ENCODE measurements at places on chromosomes 3 and 15.

DNA sequence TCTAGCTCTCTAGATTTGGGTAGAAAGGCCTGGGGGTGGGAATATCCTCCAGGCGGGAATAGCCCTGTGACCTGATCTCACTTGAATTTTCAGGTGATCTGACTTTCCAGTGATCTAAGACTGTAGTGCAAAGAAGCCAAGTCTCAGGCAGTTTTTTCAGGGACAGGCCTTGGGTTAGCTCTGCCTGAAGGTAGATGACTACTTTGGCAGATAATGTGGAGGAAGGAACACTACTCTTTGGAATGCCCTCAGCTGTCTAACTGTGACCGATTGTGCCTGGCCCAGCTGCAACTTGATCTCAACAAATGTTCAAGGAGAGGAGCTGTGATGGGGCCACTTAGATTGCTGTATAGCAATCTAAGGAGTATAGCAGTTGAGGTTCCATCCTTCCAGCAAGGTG is 193.7 kb downstream of the TCF12 start:
- no peak for DNase-seq

- no peak for DNase-seq
Observed at GRCh38 chr3:11513817-11514135, 129.9 kb downstream of the VGLL4 start.

DNA sequence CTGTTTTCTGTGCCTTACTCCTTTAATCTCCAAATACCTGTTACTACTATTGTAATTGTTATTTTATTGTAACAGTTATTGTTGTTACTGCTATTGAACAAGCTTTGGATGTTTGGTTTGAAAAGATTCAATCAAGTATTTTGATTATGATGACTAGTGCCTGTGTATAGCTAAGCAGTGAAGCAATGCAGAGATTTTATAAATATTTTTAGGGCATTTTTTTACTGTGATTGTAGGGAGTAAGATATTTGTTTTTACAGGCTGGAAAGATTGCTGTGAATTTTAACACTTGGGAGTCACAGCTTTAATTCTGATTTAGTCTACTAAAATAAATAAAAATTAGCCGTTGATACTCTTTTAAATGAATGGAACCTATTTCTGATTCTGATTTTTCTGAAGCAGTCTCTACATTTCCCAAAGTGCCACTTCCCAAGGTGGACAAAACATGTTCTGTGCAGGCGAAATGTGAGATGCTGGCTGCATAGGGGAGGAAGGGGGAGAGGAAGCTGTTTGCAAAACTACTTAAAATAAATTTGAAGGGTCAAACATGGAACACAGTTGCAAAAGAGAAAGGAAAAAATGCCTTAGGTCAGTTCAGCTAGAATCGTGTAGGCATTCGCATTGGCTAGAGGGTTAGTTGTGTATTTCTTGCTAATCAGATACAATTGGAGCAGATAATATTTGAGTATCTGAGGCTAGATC is 25.7 kb downstream of the EEFSEC start:
- no peak for DNase-seq

GRCh38 chr3:124532071-124532470 is 198.2 kb upstream of the UMPS start:
- DNase-seq, result no peak

GRCh38 chr15:50890751-50891150 is 17.7 kb upstream of the AP4E1 start:
- no peak for DNase-seq

DNA sequence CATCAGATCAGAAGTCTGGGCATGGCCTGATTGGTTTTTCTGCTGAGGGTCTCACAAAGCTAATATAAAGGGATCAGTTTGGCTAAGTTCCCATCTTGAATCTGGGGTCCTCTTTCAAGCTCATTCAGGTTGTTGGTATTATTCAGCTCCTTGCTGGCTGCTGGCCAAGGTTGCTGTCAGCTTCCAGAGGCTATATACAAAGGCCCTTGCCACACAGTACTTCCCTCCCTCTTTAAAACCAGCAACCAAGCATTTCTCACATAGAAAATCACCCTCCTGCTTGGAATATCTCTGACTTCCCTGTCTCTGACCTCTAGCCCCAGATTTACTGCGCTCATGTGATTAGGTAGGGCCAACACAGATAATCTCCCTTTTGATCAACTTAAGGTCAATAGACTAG is 442.9 kb downstream of the ERC2 start:
- no peak for DNase-seq

GRCh38 chr3:186044427-186044826 is 64.5 kb downstream of the ETV5 start:
- DNase-seq, result no peak

- no peak for DNase-seq
Observed at GRCh38 chr15:75360391-75360790, 8.0 kb downstream of the MAN2C1 start.

DNA sequence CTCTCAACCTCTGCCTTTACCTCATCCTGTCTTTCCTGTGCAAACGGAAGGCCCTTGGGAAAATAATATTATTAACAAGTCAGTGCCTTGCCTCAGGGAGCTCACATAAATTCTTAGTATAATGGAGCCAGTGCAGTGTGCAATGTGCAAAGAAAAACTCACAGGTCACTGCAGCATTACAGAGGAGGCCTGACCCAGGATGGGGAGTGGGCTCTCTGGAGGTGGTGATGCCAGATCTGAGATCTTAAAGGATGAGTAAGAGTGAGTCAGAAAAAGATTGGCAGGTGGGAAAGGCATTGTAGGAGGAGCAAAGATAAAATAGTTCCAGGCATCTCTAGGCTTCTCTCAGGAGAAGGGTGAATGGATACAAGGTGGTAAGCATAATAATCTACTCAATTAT is 185.6 kb upstream of the ADAMTS9 start:
- DNase-seq, result no peak

GRCh38 chr3:186614597-186615483 is 2.0 kb downstream of the AHSG start:
- peak; percentile 74 for DNase-seq

- no peak for DNase-seq
Observed at GRCh38 chr15:75350601-75351361, 3.9 kb downstream of the NEIL1 start.

GRCh38 chr3:140441006-140441405 is 236.9 kb upstream of the TRIM42 start:
- no peak for DNase-seq

- no peak for DNase-seq
Observed at GRCh38 chr15:69731581-69731980, 279.0 kb downstream of the RPLP1 start.

GRCh38 chr3:59313365-59313764 is 263.5 kb upstream of the CFAP20DC start:
- no peak for DNase-seq

- DNase-seq, result no peak
Observed at GRCh38 chr3:48423241-48423882, 6.5 kb downstream of the PLXNB1 start.

- no peak for DNase-seq
Observed at GRCh38 chr15:58241872-58242271, 103.7 kb downstream of the AQP9 start.

- no peak for DNase-seq
Observed at GRCh38 chr3:168371846-168372245, 276.1 kb upstream of the GOLIM4 start.

- DNase-seq, result no peak
Observed at GRCh38 chr15:69237718-69238117, 61.0 kb upstream of the PAQR5 start.

- no peak for DNase-seq
Observed at GRCh38 chr3:126517986-126518778, 609 bp upstream of the UROC1 start.

DNA sequence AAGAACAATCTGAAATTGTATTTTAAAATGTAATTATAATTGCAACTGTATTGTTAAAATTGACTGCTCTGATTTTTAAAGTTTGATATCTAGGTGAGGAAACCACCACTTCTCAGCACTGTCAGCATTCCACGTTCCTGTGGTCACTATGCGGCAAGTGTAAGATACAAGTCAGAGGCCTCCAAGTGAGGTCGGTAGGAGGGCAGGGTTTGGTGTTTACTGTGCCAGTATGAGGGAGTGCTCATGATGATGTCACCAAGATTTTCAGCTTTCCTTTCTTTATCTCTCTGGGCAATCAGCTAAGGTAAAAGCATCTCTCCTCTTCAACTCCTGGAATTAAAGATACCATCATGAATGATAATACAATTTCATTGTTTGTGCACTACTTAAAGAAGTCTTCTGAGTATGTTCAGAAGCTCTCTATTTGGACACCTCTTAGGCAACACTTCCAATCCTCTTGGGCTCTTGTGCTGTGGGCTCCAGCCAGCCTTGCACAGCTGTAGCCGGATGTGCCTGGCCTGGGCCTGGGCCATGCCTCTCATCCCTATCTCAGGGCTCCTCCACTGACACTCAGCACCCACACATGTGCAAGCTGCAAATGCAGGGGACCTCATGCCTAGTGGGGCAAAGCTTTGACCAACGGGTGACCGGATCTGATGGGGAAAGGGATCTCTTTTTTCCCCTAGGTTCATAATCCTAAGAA is 42.9 kb downstream of the CCR3 start:
- no peak for DNase-seq

- no peak for DNase-seq
Observed at GRCh38 chr15:25846377-25846776, 16.8 kb downstream of the ATP10A start.

DNA sequence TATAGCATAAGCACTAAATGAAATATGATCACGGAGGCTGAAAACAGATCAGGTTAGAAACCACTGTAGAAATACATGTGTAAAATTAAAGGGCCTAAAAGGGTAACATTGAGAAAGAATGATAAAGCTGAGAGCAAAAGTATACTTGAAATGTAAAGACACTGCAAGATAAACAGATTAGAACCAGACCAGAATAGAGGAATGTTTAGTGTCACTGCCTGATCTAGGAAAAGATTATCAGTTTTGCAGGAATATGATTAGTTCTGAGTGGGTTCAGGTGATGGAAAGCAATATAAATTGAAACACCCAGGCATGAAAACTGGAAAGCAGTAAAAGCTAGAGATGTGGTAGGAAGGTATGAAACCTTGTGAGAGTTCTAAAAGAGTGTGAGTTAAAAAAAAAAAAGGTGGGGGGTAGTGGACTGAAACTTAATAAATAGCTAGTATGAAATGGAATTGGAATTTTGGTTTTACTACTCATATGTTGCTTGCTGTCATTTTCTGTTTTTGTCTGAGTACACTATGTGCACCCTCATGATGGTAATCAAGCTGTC is 16.0 kb upstream of the C3orf38 start:
- DNase-seq, result no peak
